Colonic mucosa (tissue), 4 donors: ENCODE measurements at places on chromosomes 1 and 21. TPM values are rescaled to one million over a fixed set of nuclear protein-coding genes. Genes with fewer than 3 reads are reported as not detected.

DNA sequence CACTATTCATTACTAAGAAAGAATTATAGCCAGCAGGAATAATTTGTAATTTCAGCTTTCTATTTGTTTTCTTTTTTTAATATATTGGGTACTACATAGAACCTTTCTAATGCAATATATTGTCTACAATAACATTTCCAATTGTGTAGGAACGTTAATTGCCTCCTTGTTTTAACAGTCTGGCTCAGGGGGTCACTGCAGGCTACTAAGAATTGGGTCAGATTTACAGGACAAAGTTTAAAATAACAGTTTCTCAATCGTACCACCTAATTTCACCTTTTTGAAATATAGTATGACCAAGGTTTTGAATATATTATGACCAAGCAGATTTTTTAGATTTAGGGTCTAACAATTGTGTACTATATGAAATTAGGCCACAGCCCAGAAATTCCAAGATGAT lies 2.4 kb downstream of the CFH start:
- no peaks in the 10 kb centered on the region for H3K27me3 ChIP-seq
- H3K36me3 ChIP-seq, result no peaks in the 10 kb centered on the region
- H3K4me1 ChIP-seq, result no peaks in the 10 kb centered on the region
- no peak overlapping the region for H3K27ac ChIP-seq
- DNase-seq, result no peak

DNA sequence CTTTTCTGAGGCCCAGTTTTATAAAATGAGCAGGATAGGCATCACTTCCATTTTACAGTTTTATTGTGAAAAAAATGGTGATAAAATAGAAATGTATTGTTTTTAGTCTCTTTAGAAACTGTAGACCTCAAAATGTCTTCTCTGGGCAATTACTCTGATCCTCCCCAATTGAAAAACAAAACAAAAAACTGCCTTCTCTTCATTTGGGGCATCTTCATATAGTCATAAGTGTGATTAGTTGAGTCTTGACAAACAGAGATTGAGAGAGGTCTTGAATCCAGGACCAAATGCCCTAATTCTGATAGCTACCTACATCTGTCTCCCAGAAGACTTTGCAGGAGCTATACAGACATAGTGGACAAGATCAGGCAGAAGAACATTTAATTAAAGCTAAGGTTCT lies 62.9 kb downstream of the LRRC8C start:
- no peak overlapping the region for H3K27ac ChIP-seq
- H3K27me3 ChIP-seq, result no peaks in the 10 kb centered on the region
- DNase-seq, result no peak
- H3K4me3 ChIP-seq, result no peak overlapping the region
- no peaks in the 10 kb centered on the region for H3K4me1 ChIP-seq

SPAG17 gene
- total RNA-seq, result not detected

- no peaks in the 10 kb centered on the region for H3K36me3 ChIP-seq
- H3K4me1 ChIP-seq, result no peaks in the 10 kb centered on the region
- no peak overlapping the region for H3K27ac ChIP-seq
- no peak overlapping the region for H3K4me3 ChIP-seq
- H3K27me3 ChIP-seq, result no peaks in the 10 kb centered on the region
- DNase-seq, result no peak
Measured at GRCh38 chr1:192627901-192628300, 8.0 kb upstream of the RGS13 start.

RGS13 gene
- total RNA-seq, result 1.1 TPM

- H3K27ac ChIP-seq, result no peak overlapping the region
- H3K4me1 ChIP-seq, result peaks cover 5% of the 10 kb centered on the region
- H3K4me3 ChIP-seq, result peak overlapping the region; percentile 35
- DNase-seq, result no peak
- peaks cover 29% of the 10 kb centered on the region for H3K27me3 ChIP-seq
- no peaks in the 10 kb centered on the region for H3K36me3 ChIP-seq
Measured at GRCh38 chr1:219927298-219927955, 930 bp downstream of the SLC30A10 start.

PFKFB2 gene
- 52.1 TPM for total RNA-seq

DNA sequence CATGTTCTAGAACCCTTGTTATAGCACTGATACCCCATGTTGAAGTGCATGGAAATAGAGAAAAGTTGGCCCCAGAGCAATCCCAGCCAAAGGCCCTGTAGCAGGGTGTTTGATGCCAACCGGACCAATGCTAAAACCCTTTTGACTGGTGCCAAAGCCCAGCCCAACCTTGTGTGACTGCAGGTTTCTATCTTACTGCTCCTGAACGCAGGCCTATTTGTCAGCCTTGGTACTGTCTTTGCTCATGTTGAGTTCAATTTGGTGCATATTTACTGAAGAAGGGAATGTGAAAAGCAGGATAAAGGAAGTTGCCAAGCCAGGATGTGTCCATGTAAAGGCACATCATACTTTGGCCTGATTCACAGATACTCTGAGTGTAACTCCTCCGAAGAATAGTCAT lies 51.7 kb upstream of the NFASC start:
- no peak for DNase-seq
- H3K27me3 ChIP-seq, result no peaks in the 10 kb centered on the region
- no peak overlapping the region for H3K4me3 ChIP-seq
- H3K27ac ChIP-seq, result no peak overlapping the region
- no peaks in the 10 kb centered on the region for H3K36me3 ChIP-seq

SERPINC1 gene
- total RNA-seq, result 0.29 TPM

DNA sequence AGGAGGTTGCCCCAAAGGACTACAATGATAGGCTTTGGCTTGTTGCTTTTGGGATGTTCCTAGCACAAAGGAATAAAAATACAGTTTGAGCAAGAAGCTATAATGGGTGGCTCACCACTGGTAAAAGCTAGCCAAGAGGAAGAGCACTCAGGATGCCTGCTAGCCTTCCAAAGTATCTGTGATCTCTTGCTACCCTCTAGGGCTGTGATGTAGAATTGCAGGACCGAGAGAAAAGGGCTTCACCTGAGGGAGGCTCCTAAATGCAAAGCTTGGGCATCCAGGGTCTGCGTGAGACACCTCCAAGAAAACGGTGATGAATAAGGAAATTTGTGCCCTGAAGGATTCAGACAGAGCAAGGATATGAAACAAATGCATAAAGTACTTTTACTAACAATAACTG lies 17.7 kb downstream of the IVL start:
- H3K27ac ChIP-seq, result no peak overlapping the region
- no peaks in the 10 kb centered on the region for H3K4me1 ChIP-seq
- DNase-seq, result no peak
- H3K36me3 ChIP-seq, result no peaks in the 10 kb centered on the region
- H3K27me3 ChIP-seq, result no peaks in the 10 kb centered on the region

LRRC8C gene
- total RNA-seq, result 3.3 TPM

DNA sequence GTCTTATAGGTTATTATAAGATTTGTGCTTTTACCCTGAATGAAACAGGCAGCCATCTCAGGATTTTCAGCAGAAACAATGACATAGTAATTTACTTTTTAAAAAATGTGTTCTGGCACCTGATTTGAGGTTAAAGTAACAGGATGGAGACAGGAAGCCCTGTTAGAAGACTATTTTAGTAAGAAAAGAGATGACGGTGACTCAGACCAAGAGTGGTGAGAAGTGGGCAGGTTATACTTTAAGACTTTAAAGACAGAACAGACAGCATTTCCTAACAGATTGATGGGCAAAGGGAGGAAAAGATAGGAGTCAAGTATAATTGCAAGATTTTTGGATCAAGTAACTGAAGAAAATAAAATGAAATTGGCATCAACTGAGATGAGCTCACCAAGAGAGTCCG lies 436.8 kb upstream of the NR5A2 start:
- no peak overlapping the region for H3K4me3 ChIP-seq
- no peaks in the 10 kb centered on the region for H3K27me3 ChIP-seq
- DNase-seq, result no peak
- H3K27ac ChIP-seq, result no peak overlapping the region

- H3K4me3 ChIP-seq, result no peak overlapping the region
- no peaks in the 10 kb centered on the region for H3K27me3 ChIP-seq
- no peak overlapping the region for H3K27ac ChIP-seq
- no peaks in the 10 kb centered on the region for H3K36me3 ChIP-seq
Measured at GRCh38 chr1:56494306-56494705, 85.1 kb downstream of the PLPP3 start.

RYR2 gene
- total RNA-seq, result 0.56 TPM

KAZN gene
- 9.8 TPM for total RNA-seq

OR2T33 gene
- not detected for total RNA-seq
